ENCODE measurements at places on chromosomes 5 and 9.

DNA sequence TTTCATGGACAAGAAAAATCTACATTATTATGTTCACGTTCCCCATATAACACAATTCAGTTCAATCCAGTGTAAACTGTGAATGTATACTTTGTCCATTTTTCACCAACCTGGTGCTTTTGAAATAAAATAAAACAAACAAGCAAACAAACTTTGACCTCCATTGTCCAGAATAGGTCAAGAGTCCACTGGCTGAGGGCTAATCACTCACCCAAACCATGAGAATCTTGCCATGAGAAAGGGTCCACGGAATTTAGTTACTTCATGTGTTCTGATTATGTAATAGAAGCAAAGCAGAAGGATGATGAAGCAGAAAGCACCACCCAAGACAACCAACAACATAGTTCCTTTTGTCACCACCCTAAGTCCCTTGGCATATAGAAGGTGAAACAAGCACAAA lies 28.7 kb downstream of the DIAPH1 start:
- no peak for DNase-seq

GRCh38 chr5:89265511-89266179 lies 382.7 kb upstream of the MEF2C start:
- DNase-seq, result no peak

GRCh38 chr5:89060768-89061167 lies 177.8 kb upstream of the MEF2C start:
- no peak for DNase-seq

GRCh38 chr5:68303754-68304420 lies 88.3 kb downstream of the PIK3R1 start:
- no peak for DNase-seq

- DNase-seq, result no peak
These were observed 4.0 kb downstream of the MAN2A1 start for GRCh38 chr5:109693535-109694400.

DNA sequence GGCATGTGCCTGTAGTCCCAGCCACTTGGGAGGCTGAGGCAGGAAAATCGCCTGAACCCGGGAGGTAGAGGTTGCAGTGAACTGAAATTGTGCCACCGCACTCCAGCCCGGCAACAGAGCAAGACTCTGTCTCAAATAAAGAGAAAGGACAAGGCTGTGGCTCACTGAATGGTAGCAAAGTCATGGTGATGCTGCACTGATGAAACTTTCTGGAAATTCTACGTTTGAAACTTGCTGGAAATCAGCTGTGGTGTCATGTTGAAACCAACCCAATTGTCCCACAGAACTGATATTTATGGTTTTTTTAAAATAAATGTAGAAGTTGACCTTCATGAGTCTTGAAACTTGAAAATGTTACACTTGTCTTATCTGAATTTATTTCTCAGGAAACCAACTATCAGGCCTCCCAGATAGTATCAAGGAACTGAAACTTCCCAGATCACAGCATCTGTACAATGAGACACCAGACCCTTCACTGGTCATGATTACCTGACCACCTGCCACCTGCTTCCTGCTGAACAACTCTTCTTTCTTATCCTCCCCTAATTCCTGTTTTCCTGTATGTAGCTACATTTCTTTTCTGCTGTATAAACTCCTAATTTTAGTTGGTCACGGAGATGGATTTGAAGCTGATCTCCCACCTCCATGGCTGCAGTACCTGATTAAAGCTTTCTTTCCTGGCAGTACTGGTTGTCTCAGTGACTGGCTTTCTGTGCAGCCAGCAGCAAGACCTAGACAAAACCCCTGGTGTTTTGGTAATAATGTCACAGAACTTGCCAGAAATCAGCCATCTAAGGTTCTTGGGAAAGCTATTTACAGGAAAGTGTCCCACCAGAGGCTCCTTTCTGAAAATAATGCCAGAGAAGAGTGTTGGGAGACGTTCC lies 5.6 kb upstream of the TBC1D13 start:
- DNase-seq, result no peak

GRCh38 chr5:14946815-14947620 lies 75.4 kb upstream of the ANKH start:
- peak; percentile 25 for DNase-seq

DNA sequence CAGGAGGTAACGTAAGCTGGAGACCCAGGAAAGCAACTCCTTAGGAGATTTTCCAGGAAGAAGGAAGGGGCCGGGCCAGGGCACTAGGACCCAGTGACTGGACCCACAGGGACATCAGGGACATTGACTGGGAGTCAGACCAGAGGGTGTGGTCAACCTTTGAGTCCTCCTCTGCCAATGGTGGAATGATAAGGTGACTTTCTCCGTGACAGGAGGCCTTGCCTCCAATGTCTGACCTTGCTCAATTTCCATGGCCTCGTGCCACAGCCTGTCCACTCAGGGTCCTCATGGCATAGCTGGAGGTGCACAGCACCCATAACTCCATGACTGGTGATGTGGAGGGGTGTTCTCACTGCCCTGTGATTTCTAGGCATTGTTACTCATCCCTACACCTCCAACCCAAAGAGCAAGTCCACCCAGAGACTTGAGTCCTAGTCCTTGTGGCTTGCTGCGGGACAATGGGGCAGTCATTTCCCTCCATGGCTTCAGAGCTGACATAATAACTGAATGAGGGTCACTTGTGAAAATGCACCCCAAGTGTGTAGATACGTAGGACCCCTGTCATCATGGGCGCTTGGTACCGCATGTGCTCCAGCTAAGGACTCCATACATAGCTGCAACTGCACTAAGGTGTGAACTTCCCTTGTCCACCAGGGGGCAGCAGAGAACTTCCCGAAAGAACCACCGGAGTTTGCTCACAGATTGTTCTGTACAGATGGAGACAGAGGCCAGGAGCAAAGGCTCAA lies 4.1 kb upstream of the AMBP start:
- peak; percentile 88 for DNase-seq

- DNase-seq, result no peak
These were observed 12.5 kb upstream of the PARP8 start for GRCh38 chr5:50653946-50654345.

DNA sequence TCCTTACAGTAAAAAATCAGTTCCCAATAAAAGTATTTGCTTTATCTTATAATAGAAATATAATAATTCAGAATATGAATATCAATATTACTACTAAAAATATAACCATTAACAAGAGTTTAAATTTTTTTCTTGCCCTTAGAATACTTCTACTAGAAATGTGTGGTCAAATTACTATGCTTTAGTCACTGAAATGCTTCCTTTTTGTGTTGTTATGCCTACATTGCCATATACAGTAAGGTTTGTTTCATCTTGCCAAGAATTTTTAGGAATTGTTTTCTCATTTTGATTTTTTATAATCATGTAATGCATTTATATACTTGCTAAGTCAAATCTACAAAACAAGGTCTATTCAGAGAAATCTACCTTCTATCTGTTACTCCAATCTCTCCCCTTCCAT lies 181.7 kb downstream of the CDK5RAP2 start:
- DNase-seq, result no peak

- DNase-seq, result no peak
These were observed 68.5 kb downstream of the MRPL36 start for GRCh38 chr5:1731091-1731639.

- DNase-seq, result peak; percentile 11
These were observed 825.5 kb downstream of the TLR4 start for GRCh38 chr9:118529624-118530214.

DNA sequence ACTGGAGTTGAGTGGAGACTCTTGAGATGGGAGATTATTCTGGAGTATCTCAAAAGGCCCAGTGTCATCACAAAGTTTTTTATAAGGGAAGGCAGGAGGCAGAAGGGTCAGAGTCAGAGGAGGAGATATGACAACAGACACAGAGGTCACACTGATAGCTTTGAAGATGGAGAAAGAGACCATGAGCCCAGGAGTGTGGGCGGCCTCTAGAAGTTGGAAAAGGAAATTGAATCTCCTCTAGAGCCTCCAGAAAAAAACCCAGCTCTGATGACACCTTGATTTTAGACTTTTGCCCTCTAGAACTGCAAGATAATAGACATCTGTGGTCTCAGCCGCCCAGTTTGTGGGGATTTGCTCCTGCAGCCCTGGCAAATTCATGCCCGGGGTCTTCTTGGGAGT lies 64.8 kb upstream of the SPTLC1 start:
- no peak for DNase-seq

DNA sequence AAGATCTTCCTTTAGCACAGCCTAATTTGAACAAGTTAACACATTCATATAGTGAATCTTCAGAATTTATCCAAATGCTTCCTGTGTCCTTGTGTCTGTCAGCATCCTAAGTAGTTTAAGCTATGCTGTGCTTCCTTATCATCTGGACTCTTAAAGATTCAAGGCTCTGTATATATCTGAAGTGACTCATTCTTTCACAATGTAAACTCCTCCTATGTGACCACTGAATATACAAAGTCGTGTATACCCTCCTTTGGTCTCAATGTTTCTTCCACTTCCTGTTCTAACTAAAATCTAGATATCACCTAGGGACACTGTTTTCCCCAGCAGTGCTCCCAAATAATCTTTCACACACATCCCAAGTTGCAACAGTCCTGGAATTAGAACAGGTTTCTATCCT lies 935.7 kb upstream of the NUDT12 start:
- no peak for DNase-seq

- peak; percentile 36 for DNase-seq
These were observed 118.8 kb downstream of the CDC42SE2 start for GRCh38 chr5:131382407-131383395.

- no peak for DNase-seq
These were observed 275.7 kb upstream of the MSX2 start for GRCh38 chr5:174448662-174449061.

GRCh38 chr9:106682420-106682819 lies 180.5 kb upstream of the ZNF462 start:
- DNase-seq, result no peak

GRCh38 chr9:21266733-21267484 lies 27.1 kb upstream of the IFNA14 start:
- no peak for DNase-seq

DNA sequence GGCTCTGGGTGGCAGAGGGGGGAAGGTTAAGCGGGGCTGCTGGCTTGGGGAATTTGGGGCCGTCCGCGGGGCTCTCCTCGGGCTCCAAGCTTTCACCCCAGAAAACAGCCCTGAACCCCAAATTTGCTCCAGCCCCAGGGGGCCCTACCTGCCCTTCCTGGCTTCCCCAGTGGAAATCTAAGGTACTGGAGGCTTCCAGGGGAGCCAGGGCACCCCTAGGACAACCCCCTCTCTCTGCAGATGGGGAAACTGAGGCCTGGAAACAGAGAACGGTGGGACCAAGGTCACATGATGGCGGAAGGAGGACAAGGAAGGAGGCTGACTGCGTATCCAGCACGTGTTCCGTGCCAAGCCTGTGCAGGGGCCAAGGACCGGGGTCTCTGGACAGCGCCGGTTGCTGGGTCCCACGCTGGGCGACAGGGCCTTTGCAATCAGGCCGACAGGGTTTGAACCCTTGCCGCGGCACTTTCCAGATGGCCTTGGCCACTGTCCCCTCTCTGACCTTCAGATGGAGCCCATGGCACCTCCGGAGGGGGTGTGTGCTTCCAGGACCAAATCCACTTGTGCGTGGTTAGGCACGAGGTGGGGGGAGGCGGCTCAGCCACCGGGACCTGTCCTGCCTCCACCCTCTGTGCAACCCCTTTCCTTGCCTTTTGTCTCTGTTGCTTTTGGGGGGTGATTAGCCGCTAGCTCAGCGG lies 183.1 kb downstream of the C9orf50 start:
- no peak for DNase-seq

DNA sequence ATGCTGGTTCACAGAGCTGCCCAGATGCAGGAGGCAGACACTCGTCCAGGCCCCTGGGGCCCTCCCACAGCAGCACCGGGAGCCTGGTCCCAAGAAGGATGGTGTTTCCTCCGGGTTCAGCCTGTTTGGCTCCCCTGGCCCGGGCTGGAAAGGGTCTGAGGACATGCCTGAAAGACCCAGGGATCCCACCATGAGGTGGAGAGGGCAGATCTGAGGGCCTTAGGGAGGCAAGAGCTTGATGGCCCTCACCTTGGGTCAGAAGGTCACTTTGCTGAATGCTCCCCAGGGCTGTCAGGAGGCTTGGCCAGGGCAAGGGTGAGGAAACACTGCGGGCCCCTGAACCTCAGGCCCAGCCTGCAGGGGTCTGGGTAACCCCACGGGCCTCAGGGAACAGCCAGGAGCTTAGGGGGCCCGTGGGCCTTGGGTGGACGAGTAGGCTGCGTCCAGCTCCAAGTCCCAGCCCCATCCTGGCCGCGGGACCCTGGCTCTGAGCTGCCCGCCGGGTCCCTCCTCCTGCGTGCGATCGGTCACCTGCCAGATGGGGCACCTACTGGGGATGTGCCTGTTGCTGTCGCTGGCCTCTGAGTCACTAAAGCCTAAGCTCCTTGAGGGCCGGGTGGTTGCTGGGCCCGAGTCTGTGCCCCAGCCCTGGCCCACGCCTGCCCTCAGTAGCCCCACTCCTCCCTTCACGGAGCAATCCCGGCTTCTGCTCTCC lies 106.2 kb downstream of the ZNF354C start:
- no peak for DNase-seq

GRCh38 chr9:127065592-127065991 lies 56.8 kb downstream of the ANGPTL2 start:
- no peak for DNase-seq

DNA sequence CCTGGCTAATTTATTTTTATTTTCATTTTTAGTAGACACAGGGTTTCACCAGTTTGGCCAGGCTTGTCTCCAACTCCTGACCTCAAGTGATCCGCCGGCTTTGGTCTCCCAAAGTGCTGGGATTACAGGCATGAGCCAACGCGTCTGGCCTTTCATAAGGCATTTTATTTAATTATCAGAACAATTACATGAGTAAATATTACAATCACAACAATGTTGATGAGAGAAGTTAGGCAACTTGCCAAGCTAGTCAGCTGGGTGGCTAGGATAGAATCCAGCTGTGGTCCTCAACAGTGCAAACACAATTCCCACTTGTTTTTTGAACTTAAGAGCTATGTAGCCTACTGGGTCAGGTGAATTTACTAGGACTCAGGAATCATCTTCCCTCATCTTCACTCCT lies 22.0 kb downstream of the C9orf57 start:
- DNase-seq, result no peak

DNA sequence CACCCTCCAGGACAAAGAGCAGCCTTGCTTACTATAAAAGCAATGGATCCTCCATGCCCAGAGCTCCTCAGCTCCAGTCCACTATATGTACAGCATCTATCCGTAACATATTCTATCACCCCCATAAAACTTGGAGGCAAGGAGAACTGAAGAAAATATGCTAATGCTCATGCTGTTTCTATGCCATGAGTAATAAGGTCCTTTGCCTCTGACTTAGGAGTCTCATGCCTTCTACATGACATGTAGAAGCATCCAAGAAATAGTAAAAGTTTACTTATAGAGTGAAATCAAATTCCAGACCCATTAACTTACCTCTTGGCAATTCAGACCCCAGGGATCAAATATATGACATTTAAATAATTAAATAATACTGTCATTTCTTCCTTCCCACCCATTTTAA lies 33.7 kb downstream of the SSBP2 start:
- no peak for DNase-seq

DNA sequence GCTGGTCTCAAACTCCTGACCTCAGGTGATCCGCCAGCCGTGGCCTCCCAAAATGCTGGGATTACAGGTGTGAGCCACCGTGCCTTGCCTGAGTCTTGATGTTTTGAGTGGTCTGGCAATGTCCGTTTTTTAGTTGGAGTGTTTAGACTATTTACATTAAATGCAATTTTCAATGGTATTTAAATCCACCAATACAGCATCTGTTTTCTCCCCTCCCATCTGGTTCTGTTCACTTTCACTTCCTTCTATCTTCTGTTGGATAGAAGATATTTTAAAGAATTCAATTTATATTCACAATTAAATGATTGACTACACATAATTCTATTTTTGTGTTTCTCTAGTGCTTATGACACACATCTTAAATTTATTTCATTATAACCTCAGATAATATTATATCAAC lies 26.0 kb upstream of the PCAT7 start:
- no peak for DNase-seq

- DNase-seq, result no peak
These were observed 113.9 kb downstream of the FGF1 start for GRCh38 chr5:142572006-142572405.
